ENCODE measurements at places on chromosomes 12 and 14.

DNA sequence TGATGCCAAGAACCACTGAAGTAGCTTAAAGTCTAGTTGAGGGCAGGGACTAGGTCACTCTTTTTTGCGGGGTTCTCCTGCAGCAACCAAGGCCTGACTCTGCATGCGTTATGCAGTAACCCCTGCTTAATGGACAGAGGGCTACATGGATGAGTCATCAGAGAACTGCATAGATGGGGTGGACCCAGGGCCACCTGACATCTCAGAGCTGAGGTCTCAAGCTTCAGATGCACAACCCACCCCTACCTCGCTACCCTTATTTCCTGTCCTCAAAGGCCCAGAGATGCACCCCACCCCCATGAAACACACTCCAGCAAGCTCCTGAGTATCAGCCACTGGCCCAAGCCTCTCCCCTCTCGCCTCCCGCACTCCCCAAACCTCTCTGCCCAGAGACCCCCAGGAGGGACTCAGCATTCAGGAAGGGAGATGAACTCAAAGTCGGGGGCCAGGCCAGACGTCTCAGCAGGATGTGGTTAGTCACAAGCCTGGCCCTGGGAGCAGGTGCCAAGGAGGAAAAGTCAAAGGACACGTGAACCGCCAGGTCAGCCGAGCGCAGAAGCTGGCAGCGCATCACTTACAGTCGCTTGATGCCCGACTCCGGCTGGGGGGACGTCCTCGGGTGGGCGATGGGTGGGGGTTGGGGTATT is 25.8 kb downstream of the SNRNP35 start:
- no peak for DNase-seq

GRCh38 chr12:28800129-28800528 is 348.9 kb upstream of the FAR2 start:
- no peak for DNase-seq

DNA sequence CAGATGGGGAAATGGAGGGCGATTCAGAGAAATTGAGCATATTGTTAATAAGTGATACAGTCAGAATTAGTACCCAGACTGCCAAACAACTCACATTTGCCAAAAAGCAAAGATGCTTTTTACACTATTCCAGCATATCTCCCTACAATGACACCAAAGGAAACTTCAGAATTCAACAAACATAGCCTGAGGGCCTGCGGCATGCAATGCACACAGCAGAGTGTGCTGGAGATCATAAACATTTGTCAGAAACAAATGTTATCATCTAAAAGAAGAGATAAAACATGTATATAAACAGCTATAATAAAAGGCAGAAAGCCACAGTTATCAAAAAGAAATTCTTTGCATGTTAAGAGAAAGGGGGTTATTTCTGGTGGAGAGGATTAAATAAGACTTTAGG is 20.1 kb upstream of the GARIN6 start:
- no peak for DNase-seq

DNA sequence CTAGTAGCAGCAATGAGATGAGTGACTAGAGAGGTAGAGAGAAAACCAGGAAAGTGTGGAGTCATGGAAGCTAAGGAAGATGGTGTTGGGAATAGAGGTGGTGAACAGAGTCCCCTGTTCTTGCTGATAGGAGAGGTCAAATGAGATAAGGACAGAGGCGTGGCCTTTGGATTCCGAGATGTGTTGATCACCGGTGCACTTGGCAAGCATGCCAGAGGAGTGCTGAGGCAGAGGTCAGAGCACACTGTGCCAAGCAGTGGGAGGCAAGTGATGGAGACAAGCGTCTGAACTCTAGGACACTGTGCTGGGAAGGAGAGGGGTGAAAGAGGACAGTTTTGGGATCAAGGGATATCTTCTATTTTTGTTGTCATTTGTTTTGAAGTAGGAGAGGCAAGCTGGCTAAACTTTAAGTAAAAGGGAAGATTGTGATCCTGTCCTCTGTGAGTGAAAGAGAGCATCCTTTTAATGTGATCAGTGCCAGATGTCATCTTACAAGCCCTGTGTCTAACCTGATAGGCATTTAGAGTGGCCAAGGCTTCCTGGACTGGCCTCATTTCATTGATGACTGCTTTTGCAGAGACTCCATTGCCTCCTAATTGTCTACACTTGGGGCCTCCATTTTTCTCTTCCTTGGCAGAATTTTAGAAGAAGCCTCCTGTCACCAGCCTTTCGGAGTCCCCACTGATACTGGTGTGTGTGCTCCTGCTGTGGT is 336.4 kb downstream of the CACNA1C start:
- no peak for DNase-seq

DNA sequence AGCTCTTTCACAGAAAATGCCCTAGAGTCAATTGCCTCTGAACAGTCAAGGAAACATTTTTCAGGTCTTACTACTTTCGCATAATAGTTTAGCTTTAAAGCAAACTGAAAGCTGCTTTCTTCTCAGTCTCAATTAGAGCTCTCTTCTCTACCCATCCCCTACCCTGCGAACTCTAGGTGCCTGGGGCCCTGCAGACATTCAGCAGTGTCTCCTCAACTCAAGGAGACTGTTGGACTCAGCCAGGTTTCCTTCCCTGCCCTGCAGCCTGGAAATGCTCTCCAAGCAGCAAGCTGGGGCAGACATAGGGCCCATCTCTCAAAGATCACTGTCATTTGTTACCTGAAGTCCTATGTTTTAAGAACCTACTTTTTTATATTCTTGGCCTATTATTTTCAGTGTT is 312.5 kb upstream of the PRICKLE1 start:
- no peak for DNase-seq

DNA sequence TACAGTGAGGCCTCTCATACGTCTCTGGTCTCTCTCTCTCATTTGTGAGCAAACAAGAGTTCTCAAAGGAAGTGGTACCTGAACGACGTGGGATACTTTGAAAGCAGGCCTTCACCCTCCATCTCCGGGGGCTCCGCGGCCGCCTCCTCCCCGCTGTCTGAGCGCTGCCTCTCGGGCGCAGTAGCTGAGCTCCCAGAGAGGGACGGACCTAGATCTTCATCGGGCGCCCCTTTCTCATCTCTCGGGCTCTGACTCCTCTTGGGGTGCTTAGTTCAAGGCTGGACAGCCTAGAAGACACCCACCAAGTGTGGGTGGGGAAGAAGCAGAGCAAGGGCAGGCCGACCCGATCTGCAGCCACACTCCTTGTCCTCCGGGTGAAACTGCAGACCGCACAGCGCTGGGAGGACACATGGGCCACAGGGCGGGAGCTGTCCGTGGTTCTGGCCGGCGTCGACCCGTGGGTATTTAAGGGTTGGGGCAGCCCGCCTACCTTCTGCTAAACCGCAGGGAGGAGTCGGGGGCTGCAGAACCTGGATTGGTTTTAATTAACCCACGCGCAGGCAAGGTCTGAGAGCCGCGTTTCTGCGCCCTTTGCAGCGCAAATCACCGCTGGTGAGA is 92.7 kb downstream of the PAH start:
- DNase-seq: no peak

- DNase-seq: no peak
Measured at GRCh38 chr12:94531196-94531720, 71.6 kb upstream of the CEP83 start.

GRCh38 chr12:27674989-27675388 is 21.3 kb upstream of the REP15 start:
- no peak for DNase-seq

GRCh38 chr14:74155749-74156148 is 71.0 kb downstream of the LIN52 start:
- DNase-seq: no peak

- DNase-seq: no peak
Measured at GRCh38 chr12:50679612-50680011, 84.3 kb upstream of the ATF1 start.

- no peak for DNase-seq
Measured at GRCh38 chr12:76847260-76847659, 31.6 kb downstream of the CSRP2 start.

GRCh38 chr12:75852143-75852542 is 179.4 kb downstream of the PHLDA1 start:
- DNase-seq: no peak

GRCh38 chr14:55094292-55095157 is 34.5 kb upstream of the LGALS3 start:
- no peak for DNase-seq

GRCh38 chr14:58946431-58946830 is 242.0 kb upstream of the DAAM1 start:
- no peak for DNase-seq

GRCh38 chr12:81518638-81519037 is 240.5 kb downstream of the PPFIA2 start:
- no peak for DNase-seq

- no peak for DNase-seq
Measured at GRCh38 chr14:77542421-77543239, 44.0 kb upstream of the ISM2 start.

DNA sequence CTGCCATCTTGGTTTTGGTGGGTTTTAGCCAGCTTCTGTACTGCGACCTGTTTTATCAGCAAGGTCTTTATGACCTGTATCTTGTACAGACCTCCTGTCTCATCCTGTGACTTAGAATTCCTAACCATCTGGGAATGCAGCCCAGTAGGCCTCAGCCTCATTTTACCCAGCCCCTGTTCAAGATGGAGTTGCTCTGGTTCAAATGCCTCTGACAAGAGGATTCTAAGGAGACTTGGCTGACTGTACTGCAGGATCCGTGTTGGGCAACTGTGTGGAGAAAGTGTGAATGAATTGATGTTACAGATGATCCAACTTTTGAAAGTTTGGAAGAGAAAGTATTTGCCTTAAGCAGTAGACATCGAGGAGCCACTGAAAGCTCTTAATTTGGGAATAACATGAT is 91.0 kb downstream of the TTLL5 start:
- DNase-seq: no peak

DNA sequence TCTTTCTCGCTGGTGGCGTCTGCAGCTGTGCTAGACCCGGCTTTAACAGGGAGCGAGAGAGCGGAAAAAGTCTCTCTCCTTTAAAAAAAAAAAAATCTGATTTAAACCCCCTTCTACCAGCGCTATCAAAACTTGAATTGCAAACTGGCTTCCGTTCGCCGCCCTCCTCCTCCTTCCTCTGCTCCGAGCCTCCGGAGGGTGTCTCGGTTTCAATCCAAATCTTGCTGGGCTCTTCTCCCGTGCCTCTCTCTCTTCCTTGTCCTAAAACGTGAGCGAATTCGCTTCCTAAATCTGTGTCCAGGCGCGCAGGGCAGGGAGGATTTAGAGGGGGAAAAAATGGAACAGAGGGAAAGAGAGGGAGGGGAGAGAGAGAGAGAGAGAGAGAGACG is 272 bp downstream of the TBX3 start:
- no peak for DNase-seq

- DNase-seq: no peak
Measured at GRCh38 chr14:77184396-77185092, 2.9 kb downstream of the TMEM63C start.

DNA sequence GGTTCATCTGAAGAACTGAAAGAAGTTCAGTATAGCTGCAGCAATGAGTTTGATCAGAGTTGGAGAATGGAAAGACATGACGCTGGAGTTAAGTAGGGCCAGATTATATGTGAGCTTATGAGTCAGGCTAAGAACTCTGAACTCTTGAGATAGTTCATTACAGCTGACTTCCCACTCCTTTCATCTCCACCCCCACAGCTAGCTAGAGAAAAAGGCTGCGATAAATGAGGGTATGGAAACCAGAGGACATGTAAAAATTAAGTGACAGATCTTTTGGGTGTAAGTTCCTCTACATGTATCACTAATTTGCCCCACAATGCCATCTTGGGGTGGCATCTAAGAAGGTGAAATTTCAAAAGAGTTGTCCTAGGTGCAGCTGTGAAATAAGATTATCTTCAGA is 28.6 kb downstream of the PYM1 start:
- DNase-seq: no peak

- no peak for DNase-seq
Measured at GRCh38 chr12:32761716-32762115, 6.0 kb upstream of the YARS2 start.

DNA sequence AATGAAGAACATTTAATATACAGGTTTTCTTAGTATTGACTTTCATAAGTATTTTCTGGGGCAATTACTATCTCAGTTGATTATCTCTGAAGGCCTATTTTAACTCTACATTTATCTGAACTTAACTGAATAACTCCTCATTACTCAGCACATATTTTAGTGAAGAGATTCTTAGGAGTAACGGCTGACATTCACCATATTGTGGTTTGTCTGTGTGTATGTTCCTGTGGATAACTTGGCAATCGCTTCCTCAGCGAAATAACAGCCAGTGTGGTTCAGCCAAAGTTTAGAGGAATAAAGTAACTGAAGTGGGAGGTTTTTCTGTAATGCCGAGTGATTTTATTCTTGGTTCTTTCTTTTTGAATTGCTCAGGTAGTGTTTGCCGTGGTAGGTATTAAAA is 168.0 kb downstream of the RAD51B start:
- peak; percentile 47 for DNase-seq

- no peak for DNase-seq
Measured at GRCh38 chr12:121953695-121954094, 35.3 kb downstream of the CFAP251 start.

GRCh38 chr12:12024911-12025682 is 45.6 kb upstream of the BCL2L14 start:
- DNase-seq: no peak

GRCh38 chr12:49365542-49365941 is 1.7 kb upstream of the SPATS2 start:
- no peak for DNase-seq

DNA sequence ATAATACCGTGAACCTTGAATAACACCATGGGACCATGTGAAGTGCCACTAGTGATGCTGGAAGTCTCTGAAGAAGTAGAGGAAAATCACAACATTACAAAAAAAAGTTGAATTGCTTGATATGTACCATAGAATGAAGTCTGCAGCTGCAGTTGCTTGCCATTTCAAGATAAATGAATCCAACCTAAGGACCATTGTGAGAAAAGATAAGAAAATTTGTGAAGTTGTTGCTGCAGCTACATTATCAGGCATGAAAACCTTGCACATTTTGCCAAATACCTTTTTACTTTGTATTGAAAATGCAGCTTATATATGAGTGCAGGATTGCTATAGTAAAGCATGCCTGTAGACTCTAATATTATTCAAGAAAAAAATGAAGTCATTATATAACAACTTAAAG is 126.5 kb downstream of the NUBPL start:
- no peak for DNase-seq

- no peak for DNase-seq
Measured at GRCh38 chr12:103994235-103994634, 28.6 kb downstream of the TDG start.

DNA sequence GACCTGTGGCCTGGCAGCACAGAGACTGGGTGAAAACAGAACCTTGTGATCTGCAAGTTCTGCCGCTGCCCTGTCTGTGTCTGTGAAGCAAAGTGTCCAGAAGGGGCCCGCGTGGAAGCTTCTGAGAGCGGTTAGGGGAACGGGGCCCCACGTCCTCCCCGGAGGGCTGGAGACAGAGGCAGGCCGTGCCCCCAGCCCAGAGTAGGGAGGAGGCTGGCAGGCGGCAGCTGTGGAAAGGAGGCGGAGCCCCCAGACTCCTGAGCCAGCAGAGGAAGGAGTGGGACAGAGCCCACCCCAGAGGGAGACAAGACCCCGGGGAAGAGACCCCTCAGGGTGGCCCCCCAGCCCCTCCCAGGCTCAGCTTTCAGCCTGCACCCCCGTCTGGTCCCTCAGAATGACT is 49.0 kb downstream of the GALNT9 start:
- no peak for DNase-seq

GRCh38 chr12:74482115-74482514 is 55.5 kb upstream of the ATXN7L3B start:
- no peak for DNase-seq

Measured in CMK (cell line).